ENCODE measurements at places on chromosomes 6 and 20.
A peak's percentile ranks its signal among the peaks of the same experiment; 100 is the strongest.

- no peak for DNase-seq
Observed at GRCh38 chr20:32685541-32686529, 12.1 kb upstream of the C20orf203 start.

DNA sequence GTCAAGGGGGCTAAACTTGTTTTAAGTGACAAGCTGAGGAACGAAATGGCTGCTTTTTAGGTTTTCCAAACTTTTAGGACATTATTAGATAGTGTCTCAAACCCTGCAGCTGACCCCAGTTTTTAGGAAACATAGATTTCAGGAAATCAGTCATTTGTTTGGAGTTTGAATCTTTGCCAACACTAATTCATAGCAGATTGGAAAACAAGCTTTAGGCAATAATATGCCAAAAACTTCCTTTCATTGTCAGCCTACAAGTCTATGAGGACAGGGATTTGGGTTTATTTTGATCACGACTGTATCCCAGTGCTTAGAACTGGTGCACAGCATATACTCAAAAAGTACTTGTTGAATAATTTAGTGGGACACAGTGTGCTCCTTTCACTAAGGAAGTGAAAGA lies 123.2 kb downstream of the TINAG start:
- no peak for DNase-seq

- DNase-seq = no peak
Observed at GRCh38 chr20:2509794-2510193, 1.1 kb upstream of the ZNF343 start.

- DNase-seq = no peak
Observed at GRCh38 chr20:3342766-3343165, 64.7 kb downstream of the DNAAF9 start.

- no peak for DNase-seq
Observed at GRCh38 chr6:79468116-79468515, 69.1 kb downstream of the LCA5 start.

DNA sequence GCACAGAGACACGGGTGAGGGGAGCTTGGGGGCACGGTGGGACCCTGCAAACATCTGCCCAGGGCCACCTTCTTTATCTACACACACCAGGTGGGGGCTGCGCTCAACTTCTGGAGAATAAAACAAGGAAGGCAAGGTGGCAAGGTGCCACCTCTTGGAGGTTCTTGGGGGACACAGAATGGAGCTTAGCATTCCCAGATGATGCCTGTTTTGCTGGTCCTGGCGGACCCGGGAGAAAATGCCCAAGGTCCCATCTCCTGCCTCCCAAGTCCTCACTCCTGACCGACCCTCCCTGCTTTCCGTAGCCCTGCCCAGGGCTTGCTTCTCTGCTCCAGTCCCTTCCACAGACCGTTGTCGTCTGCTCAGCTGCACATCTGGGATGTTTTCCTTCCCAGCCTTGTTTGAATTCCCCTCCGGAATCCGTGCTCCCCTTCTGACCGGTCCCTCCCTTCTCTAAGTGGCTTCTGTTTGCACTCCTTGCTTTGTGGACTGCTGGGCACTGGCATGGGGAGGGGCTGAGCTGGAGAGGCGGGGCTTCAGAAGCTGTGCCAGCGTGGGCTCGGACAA lies 13.1 kb downstream of the ITPR3 start:
- peak; percentile 32 for DNase-seq

GRCh38 chr6:104795363-104795762 lies 64.4 kb downstream of the HACE1 start:
- DNase-seq = no peak

DNA sequence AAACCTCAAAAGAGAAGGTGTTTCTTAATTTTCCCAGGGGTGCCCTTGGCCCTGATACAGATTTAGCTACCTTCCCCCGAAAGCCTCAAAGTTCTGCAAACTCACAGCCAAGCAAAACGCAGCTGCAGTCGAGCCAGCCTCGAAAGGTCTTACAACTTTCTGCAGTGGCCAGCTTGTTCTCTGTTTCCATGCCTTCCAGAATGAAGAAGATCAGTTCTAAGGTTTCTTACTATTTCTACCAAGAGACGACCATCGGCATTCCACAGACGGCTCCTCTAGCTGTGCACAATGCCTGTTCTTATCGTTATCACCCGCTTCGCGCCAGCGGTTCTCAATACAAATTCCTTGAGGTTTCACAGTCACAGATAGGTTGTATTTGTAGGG lies 28.5 kb upstream of the CCR6 start:
- DNase-seq = no peak

- DNase-seq = no peak
Observed at GRCh38 chr6:40819182-40819834, 219.7 kb downstream of the UNC5CL start.

- no peak for DNase-seq
Observed at GRCh38 chr6:107707346-107708275, 116.5 kb downstream of the SCML4 start.

- DNase-seq = no peak
Observed at GRCh38 chr6:169832247-169832948, 81.0 kb downstream of the ERMARD start.

DNA sequence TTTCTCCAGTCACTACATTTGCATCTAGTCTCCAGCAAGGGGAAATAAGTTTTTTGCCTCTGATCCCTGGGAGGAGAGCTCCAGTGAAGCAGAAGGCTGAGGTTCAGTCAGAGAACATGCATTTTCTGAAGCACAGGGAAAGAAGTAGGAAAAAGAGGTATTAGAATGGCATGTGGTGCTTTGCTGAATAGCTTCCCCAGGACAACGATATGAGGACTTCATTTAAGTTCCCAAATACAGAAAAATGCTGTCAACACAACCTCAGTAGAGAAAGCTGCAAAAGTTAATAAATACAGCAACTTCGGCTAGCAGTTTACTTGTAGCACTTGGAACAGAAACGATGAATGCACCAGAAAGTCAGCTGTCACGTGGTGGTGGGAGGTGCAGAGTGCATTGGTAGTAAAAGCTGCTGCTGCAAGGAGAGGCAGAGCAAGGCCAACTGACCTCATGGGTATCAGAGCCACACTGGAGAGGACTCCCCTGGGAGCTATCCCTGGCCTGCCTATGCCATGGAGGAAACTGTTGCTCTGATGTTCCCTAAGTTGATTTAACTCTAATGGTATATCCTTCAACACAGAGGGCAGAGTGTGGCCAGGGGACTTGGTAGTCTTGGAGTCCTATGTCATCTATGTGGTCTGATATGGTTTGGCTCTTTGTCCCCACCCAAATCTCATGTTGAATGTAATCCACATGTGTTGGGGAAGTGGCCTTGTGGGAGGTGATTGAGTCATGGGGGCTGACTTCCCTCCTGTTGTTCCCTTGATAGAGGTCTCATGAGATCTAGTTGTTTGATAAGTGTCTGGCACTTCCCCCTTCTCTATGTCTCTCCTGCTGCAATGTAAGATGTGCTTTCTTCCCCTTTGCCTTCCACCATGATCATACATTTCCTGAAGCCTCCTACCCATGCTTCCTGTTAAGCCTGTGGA lies 85.9 kb downstream of the ADTRP start:
- no peak for DNase-seq

- DNase-seq = no peak
Observed at GRCh38 chr20:1898482-1899240, 3.5 kb downstream of the SIRPA start.

DNA sequence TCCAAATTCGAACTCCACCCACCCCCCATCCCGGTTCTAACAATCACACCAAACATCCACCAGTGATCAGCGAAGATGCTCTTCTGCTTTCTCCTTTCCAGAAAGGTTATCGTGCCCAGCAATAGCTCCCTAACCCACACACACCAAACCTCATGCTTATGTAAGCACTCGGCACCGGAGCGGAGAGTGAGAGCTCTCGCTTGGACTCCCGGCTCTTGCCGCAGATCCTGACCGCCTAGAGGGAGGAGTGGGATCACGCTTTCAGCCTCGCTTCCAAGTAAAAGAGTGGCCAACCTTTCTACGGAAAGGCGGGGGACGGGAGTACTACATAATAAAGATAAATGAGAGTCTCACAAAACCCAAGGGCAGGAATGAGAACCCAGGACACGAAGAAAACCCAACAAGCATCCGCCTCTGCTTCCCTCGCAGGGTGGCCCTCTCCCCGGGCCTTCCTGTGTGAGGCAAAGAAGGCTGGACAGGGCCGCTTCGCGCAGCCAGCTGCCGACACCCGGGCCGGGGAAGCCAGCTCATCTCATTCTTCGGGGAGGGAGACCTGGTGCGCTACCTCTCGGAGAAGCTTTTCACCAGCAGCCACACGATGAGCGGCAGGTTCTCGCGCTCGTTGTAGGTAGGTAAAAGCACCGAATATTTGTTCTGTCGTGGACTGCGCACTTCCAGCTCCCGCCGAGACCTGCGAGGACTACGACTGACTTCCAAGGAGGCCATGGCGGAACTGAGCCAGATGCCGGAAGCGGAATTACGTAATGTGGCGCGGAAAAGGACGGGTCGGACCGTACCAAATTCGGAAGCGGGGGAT lies at the start of gene DPM1:
DPM1 (minus strand) TSS at position 735 of the 817 bp plus-strand sequence; CDS start at position 726, 9 bp downstream.
- DNase-seq = peak; percentile 79

DNA sequence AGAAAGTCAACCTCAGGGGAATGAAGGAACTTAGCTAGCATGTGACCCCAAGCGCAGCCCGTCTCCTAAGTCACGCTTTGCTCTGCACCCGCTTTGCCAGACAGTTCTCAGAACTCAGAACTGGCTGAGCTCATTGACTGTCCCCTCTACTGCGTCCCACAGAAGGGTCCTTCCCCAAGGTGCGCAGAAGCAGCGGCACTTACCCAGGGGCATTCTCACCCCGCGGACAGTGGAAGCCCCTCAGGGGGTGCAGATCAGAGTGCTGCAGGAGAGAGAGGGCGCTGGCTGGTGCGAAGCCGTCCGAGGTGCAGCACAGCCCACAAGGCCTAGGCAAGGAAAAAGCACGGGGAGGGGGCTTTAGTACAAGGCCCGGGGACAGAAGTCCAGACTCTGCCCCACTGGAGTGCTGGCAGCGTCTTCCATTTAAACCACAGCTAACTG lies 807 bp downstream of the SNHG17 start:
- DNase-seq = no peak

- DNase-seq = no peak
Observed at GRCh38 chr6:101517632-101518031, 124.1 kb downstream of the GRIK2 start.

DNA sequence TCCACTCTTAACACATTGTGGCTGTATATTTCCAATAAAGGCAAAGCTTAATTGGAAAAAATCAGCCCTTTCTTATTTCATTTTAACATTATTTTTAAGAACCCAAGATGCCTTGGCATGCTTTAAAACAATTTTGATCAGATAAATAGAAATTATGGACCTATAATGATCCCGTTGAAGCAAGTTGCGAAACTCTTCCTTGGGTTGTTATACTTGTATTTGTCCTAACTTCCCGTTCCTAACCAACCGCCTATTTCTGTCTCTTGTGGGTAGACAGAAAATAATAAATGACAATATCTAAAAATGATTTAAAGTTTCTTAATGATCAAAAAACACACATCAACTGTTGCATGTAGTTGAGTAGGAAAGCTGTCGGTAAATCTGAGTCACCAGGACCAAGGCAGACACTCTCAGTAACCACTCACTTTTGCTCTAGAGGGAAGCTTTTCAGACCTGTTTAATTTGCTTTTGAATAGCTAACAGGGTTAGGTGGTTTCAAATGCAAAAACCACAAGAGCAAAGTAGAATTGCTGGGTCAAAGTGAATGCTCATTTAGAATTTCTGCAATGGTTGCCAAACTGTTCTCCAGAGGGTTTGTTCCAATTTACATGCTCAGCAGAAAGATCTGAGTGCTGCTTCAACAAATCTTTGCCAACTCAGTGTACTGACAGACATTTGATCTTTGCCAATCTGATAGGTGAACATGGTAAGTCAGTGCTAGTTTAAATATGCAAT lies 34.2 kb upstream of the KCNK5 start:
- no peak for DNase-seq

GRCh38 chr6:119207971-119208725 lies 129.7 kb upstream of the FAM184A start:
- no peak for DNase-seq

DNA sequence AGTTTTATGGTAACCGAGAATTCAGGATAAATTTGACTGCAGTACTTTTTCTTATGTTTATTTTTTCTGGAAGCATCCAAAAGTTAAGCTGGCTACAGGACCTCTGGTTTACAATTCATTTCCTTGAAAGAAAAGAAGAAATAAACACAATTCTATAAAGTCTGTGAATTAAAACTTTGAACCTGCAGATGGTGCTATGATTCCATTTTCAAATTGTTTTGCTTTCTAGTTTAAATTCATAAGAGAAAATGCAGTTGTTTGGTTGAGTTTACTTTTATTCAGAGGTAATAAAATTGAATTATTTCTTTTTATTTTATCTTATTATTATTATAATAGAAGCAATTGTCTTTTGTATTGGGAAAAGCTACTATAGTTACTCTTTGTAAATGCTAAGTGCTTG lies 1.8 kb upstream of the VIP start:
- DNase-seq = no peak

DNA sequence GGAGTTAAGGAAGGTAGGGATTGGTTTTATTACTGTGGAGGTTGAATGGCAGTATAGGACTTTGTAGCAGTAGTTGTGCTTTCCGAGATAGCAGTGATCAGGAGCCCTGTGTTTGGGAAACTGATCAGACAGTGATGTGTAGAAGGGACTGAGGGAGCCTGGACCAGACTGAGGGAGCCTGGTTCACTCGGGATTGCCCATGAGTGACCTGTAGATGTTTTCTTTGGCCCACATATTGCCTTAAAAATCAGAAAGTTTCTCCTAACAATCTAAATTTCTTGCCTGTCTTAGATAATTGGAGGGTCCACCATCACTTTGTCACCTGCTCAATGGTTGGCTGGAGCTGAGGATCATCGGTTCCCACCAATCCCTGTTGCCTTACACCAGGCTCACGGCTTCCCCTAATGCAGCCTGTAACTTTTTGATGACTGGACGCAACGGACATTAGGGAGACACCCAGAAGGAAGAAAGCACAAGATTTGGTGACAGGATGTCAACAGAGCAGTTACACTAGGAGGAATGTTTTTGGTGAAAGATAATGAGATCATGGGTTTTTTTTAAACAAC lies 1.1 kb downstream of the CDS2 start:
- no peak for DNase-seq

DNA sequence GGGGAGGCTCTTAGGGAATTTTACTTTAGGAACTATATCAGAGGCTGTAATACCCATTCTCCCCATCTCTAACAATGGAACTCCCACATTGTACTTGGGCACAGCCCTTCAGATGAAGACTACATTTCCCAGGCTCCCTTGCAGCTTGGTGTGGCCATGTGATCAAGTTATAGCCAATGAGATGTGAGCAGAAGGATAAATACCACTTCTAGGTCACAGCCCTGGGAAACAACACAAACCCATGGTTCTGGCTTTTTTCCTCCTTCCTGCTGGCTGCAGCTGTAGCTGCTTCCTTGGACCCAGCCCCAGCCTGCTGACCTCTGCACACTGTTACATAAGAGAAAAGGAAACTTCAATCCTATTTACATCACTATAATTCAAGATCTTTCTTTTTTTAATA lies 445.9 kb upstream of the JARID2 start:
- peak; percentile 9 for DNase-seq

GRCh38 chr6:18306977-18307376 lies 42.6 kb upstream of the DEK start:
- DNase-seq = no peak

GRCh38 chr6:143457563-143458359 lies 7.2 kb downstream of the PEX3 start:
- no peak for DNase-seq

GRCh38 chr20:4053071-4053919 lies 37.9 kb upstream of the RNF24 start:
- DNase-seq = no peak

GRCh38 chr6:150636808-150637207 lies 37.1 kb downstream of the PLEKHG1 start:
- no peak for DNase-seq
